Kidney (tissue), 22 donors: ENCODE measurements at places on chromosomes 3 and 15. TPM values are rescaled to one million over a fixed set of nuclear protein-coding genes. Genes with fewer than 3 reads are reported as not detected.
A peak's percentile ranks its signal among the peaks of the same experiment; 100 is the strongest.

The SH3GL3 gene
- total RNA-seq, result 0.47 TPM

The C15orf40 gene
- 20.5 TPM for total RNA-seq

The DUOXA2 gene
- not detected for total RNA-seq

The SH2D7 gene
- total RNA-seq, result not detected

The TMEM40 gene
- total RNA-seq, result not detected

The HDC gene
- 12.9 TPM for total RNA-seq

The GOLGA8S gene
- total RNA-seq, result 0.60 TPM

The PSTPIP1 gene
- total RNA-seq, result 22.1 TPM

The CAND2 gene
- total RNA-seq, result 7.1 TPM

- no peaks in the 10 kb centered on the region for H3K4me1 ChIP-seq
- no peaks in the 10 kb centered on the region for H3K27me3 ChIP-seq
- H3K4me3 ChIP-seq, result no peak overlapping the region
- no peak overlapping the region for H3K27ac ChIP-seq
- DNase-seq, result no peak
Measured at GRCh38 chr3:105899516-105899915, 30.7 kb upstream of the CBLB start.

- no peaks in the 10 kb centered on the region for H3K4me1 ChIP-seq
- H3K27me3 ChIP-seq, result no peaks in the 10 kb centered on the region
- no peaks in the 10 kb centered on the region for H3K36me3 ChIP-seq
- H3K27ac ChIP-seq, result no peak overlapping the region
- DNase-seq, result no peak
- H3K4me3 ChIP-seq, result no peak overlapping the region
Measured at GRCh38 chr15:80531796-80532195, 127.6 kb downstream of the ARNT2 start.

- H3K4me1 ChIP-seq, result no peaks in the 10 kb centered on the region
- no peak overlapping the region for H3K4me3 ChIP-seq
- no peak overlapping the region for H3K27ac ChIP-seq
- no peak for DNase-seq
- H3K36me3 ChIP-seq, result no peaks in the 10 kb centered on the region
Measured at GRCh38 chr3:14561051-14561960, 21.2 kb upstream of the GRIP2 start.

DNA sequence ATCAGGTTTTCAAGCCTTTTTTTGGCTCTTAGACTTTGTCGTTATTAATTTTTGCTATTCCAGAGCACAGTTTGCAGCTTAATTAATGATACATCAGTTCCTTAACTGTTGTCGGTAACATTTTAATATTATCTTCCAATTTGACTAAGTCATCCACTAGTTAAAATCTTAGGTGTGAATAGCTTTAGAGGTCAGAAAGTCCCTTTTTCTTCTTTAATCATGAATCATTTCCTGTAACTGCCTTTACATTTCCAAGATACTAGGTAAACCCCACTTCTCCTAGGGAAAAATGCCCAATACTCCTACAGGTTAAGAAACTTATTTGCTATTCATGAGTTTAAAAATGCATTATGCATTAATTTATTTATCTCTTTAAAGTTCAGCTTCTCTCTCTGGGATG, 260.9 kb upstream of the CFAP20DC start:
- H3K27me3 ChIP-seq, result no peaks in the 10 kb centered on the region
- no peak overlapping the region for H3K4me3 ChIP-seq
- no peak for DNase-seq
- H3K4me1 ChIP-seq, result no peaks in the 10 kb centered on the region
- no peaks in the 10 kb centered on the region for H3K36me3 ChIP-seq
- H3K27ac ChIP-seq, result no peak overlapping the region

DNA sequence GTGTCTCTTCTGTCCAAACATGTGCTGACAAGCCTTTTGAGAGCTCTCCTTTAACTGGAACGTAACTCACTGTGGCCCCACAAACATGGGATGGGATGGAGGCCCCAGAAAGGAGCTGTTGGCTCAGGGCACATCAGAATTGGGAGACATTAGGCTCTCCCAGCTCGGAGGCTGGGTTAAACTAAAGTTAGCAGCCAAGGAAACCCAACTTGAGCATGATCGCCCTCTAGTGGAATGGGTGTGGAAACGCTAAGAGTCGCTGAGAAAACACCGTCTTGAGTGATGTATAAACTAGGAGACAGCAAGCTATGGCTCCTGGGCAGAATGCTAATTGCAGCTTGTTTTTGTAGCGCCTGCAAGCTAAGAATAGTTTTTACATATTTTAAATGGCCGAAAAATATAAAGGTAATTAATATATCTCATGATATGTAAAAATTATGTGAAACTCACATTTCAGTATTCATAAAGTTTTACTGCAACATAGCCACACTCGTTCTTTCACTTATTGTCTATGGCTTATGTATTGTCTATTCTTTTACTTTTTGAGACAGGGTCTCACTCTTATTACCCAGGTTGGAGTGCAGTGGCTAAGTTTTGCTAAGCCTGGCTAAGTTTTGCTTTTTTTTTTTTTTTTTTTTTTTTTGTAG, 138.8 kb upstream of the HACD2 start:
- peak; percentile 76 for DNase-seq
- no peak overlapping the region for H3K4me3 ChIP-seq
- no peaks in the 10 kb centered on the region for H3K27me3 ChIP-seq
- H3K36me3 ChIP-seq, result no peaks in the 10 kb centered on the region
- H3K4me1 ChIP-seq, result peaks cover 4% of the 10 kb centered on the region

- no peak for DNase-seq
- no peaks in the 10 kb centered on the region for H3K36me3 ChIP-seq
- H3K27ac ChIP-seq, result no peak overlapping the region
- H3K4me3 ChIP-seq, result no peak overlapping the region
Measured at GRCh38 chr3:150349314-150350097, 58.6 kb upstream of the TSC22D2 start.

- H3K4me1 ChIP-seq, result no peaks in the 10 kb centered on the region
- no peaks in the 10 kb centered on the region for H3K36me3 ChIP-seq
- H3K27me3 ChIP-seq, result no peaks in the 10 kb centered on the region
- no peak overlapping the region for H3K27ac ChIP-seq
- H3K4me3 ChIP-seq, result no peak overlapping the region
- no peak for DNase-seq
Measured at GRCh38 chr15:62444104-62445022, 279.3 kb upstream of the C2CD4B start.

DNA sequence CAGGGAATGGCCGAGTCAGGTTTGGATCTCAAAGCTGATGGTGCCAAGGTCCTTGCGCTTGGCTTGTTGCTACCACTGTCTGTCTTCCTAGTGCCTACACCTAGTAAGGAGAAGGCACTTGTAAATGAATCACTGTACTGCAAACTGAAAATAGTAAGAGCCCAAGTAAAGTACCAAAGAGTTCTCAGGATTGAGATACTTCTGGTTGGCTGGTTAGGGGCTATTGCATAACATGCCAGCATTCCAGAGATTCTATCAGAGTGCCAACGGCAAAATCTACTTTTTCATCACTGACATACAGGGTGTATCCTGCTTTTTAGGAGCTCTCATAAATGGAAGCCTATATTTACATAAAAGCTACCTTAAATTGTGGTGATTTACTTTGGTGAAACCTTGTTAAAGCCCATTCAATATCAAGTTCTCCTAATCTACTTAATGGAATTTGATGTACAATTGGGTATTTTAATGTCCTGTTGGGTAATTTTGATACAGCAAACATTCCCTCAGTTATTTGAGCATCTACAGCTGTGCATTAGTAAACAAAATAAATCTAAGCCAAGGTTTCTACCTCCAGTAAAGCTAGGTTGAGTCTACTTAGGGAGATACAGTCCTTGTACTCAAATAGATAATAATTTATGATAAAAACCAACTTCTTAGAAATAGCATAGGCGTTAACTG, 30.7 kb upstream of the CHD2 start:
- no peak overlapping the region for H3K4me3 ChIP-seq
- no peak for DNase-seq

DNA sequence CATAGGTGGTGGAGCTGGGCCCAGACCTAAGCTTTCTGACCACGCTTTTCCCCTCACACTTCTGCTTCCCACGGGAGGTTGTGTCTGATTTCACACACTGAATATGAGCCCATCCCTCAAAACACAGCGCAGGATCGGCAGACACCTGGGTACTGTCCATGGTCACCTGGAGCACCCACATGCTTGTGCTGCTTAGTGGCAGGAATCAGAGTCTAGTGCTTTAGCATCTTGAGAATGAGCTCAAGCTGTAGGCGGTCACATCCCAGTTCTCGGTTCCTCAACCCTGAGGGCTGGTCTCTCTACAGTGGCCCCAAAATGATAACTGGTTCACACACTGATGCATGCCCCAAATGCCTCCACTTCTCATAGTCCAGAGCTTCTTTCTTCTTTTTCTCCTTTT, 111.0 kb downstream of the SEMA5B start:
- H3K4me3 ChIP-seq, result no peak overlapping the region
- no peaks in the 10 kb centered on the region for H3K36me3 ChIP-seq
- H3K27me3 ChIP-seq, result no peaks in the 10 kb centered on the region
- no peak overlapping the region for H3K27ac ChIP-seq

DNA sequence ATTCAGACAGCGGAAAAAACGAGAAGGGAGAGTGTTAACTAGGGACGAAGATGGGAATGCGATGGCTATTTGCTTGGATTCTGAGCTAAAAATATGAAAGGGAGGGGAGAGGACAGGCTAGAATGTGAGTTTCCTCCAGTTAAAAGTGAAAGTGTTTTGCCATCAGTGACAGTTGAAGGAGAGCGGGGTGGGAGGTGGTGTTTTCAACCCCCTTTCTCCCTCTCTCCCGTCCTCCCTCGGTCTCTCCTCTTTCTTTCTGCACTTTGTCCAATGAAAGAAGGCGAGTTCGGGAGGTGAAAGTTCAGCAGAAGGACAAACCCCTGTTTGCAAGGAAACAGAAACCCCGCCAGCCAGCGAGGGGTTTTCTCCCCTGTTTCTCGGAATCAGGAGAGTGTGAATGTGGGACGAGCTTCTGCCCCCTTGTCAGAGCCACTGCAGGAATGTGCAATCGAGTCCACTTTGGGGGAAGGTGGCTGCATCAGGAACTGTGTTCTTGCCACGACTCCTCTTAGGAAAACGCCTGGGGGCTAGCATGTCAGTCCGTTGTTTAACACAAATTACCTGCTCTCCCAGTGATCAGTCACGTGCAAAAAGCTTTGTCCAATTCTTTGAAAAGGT, 975 bp upstream of the FOXP1 start:
- H3K4me3 ChIP-seq, result peak overlapping the region; percentile 69
- peak overlapping the region; percentile 88 for H3K27ac ChIP-seq
- peak; percentile 72 for DNase-seq
- peaks cover 14% of the 10 kb centered on the region for H3K4me1 ChIP-seq

GRCh38 chr15:80182611-80183261, 29.9 kb downstream of the FAH start:
- no peaks in the 10 kb centered on the region for H3K27me3 ChIP-seq
- H3K27ac ChIP-seq, result no peak overlapping the region
- H3K4me1 ChIP-seq, result no peaks in the 10 kb centered on the region

DNA sequence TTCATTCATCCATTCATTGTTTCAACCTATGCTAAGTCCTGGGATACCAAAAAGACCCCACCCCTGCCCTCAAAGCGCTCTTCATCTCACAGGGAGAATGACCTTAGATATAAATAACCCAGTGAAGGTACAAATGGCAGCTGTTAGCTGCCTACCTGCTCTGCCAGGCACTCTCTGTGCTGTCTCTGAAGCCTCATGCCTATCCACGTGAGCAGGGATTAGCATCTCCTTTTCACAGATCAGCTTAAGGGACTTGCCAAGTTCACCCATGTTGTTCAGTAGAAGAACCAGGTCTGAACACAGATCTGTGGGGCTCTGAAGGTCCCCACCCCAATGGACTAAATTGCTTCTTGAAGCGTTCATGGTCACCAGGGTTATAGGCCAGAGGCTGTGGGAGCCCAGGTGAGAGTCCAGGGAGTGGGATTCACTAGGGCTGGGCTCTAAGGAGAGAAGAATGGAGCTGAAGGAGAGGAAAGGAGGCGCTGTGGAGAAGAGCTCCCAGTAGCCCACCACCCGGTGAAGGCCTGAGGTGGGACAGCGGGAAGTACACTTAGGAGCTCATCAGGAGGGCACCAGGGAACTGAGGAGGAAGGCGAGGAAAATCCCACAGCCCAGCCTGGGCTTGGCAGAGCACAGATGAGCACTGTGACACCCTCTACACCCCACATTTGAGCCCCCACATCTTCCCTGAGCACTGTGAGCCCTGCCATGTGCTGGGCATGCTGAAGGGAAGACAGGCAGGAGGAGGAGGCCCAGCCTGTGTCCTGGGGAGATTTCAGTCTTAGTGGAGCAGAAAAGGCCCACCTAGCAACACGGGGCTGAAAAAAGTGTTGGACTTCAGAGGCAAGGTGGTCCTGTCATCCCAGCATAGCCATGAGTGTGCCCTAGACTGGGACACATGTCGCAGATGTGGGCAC, 20.4 kb downstream of the RBP1 start:
- no peaks in the 10 kb centered on the region for H3K4me1 ChIP-seq
- H3K27me3 ChIP-seq, result no peaks in the 10 kb centered on the region
- H3K27ac ChIP-seq, result no peak overlapping the region
- DNase-seq, result no peak
- H3K36me3 ChIP-seq, result no peaks in the 10 kb centered on the region
- H3K4me3 ChIP-seq, result no peak overlapping the region

GRCh38 chr3:152365766-152366593, 97.3 kb downstream of the MBNL1 start:
- H3K4me3 ChIP-seq, result no peak overlapping the region
- H3K27me3 ChIP-seq, result no peaks in the 10 kb centered on the region

- no peak for DNase-seq
- peaks cover 11% of the 10 kb centered on the region for H3K36me3 ChIP-seq
- H3K27me3 ChIP-seq, result no peaks in the 10 kb centered on the region
- H3K27ac ChIP-seq, result no peak overlapping the region
Measured at GRCh38 chr3:14913071-14913925, 34.1 kb upstream of the NR2C2 start.

DNA sequence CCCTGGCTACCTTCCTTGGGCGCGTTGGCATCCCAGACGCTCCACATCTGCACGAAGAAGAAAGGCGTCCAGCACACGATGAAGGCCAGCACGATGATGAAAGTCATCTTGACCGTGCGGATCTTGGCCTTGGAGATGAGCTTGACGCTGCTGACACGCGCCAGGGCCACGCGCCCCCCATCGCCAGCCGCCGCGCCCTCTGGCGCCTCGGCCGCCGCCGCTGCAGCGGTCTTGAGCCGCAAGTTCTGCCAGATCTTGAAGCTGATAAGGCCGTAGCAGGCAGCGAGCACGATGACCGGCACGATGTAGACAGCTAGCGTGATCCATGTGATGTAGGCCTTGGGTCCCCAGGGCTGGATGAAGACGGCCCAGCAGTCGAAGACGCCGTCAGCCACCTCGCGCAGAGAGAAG, 2.2 kb downstream of the OXTR start:
- H3K4me1 ChIP-seq, result peaks cover 17% of the 10 kb centered on the region
- no peaks in the 10 kb centered on the region for H3K36me3 ChIP-seq
- no peak overlapping the region for H3K4me3 ChIP-seq
- H3K27me3 ChIP-seq, result peaks cover 14% of the 10 kb centered on the region
